ENCODE measurements at places on chromosomes 12 and 14. TPM values are rescaled to one million over a fixed set of nuclear protein-coding genes. Genes with fewer than 3 reads are reported as not detected.

Gene SYT1
- total RNA-seq, result not detected

Gene LRRC43
- total RNA-seq, result 1.1 TPM

Gene AMIGO2
- 3.9 TPM for total RNA-seq

Gene KCNH3
- total RNA-seq, result 0.54 TPM

Gene SELPLG
- 0.97 TPM for total RNA-seq

Gene MYO1H
- total RNA-seq, result not detected

Gene APOF
- not detected for total RNA-seq

Gene VRTN
- not detected for total RNA-seq

Gene SYCP3
- total RNA-seq, result not detected

Gene MLEC
- total RNA-seq, result 85.1 TPM

Gene SIX4
- total RNA-seq, result 3.9 TPM

Gene LRRC23
- total RNA-seq, result 8.1 TPM

Gene NAV3
- total RNA-seq, result 29.2 TPM

Gene IGF1
- not detected for total RNA-seq

Gene INHBC
- total RNA-seq, result not detected

Gene SMOC1
- 2.3 TPM for total RNA-seq

Gene ARHGAP9
- 2.9 TPM for total RNA-seq

Gene NPFF
- not detected for total RNA-seq

Gene GALNT16
- 1.4 TPM for total RNA-seq

Gene CLEC14A
- total RNA-seq, result 85.9 TPM

Gene ADAM21
- 1.4 TPM for total RNA-seq

Gene AQP2
- not detected for total RNA-seq

Gene TAS2R31
- 0.81 TPM for total RNA-seq

Gene DAD1
- 605 TPM for total RNA-seq

Gene SERPINA9
- not detected for total RNA-seq

Gene KRT74
- not detected for total RNA-seq

Gene RTRAF
- 80.5 TPM for total RNA-seq

Gene FKBP3
- total RNA-seq, result 24.2 TPM

Gene AMHR2
- not detected for total RNA-seq

Gene CPNE6
- not detected for total RNA-seq

Gene SLC38A4
- 0.32 TPM for total RNA-seq

Gene DYNC1H1
- 398 TPM for total RNA-seq

Gene PROX2
- total RNA-seq, result not detected

Gene FOS
- 611 TPM for total RNA-seq

Gene OSBPL8
- total RNA-seq, result 41.0 TPM

Gene CIPC
- total RNA-seq, result 9.4 TPM

Gene EID3
- 4.2 TPM for total RNA-seq

Gene DACT1
- total RNA-seq, result 4.5 TPM

Gene USP44
- total RNA-seq, result not detected

Gene LUM
- 209 TPM for total RNA-seq

Gene TAS2R14
- total RNA-seq, result 0.54 TPM

Gene CISTR
- total RNA-seq, result not detected

Gene ADCY6
- 17.5 TPM for total RNA-seq

Gene PEX5
- total RNA-seq, result 13.2 TPM
